Stimulated activated CD4-positive, alpha-beta T cell treated with anti-CD3 and anti-CD28 coated beads, TNF-alpha, amount 100 ng/mL, for 48 hours (primary cell): ENCODE measurements at places on chromosomes 16 and 17.
A peak's percentile ranks its signal among the peaks of the same experiment; 100 is the strongest.

GRCh38 chr16:75058806-75059205 is 57.8 kb downstream of the LDHD start:
- DNase-seq: no peak

- DNase-seq: no peak
Observed at GRCh38 chr17:1197379-1197778, 17.6 kb upstream of the ABR start.

DNA sequence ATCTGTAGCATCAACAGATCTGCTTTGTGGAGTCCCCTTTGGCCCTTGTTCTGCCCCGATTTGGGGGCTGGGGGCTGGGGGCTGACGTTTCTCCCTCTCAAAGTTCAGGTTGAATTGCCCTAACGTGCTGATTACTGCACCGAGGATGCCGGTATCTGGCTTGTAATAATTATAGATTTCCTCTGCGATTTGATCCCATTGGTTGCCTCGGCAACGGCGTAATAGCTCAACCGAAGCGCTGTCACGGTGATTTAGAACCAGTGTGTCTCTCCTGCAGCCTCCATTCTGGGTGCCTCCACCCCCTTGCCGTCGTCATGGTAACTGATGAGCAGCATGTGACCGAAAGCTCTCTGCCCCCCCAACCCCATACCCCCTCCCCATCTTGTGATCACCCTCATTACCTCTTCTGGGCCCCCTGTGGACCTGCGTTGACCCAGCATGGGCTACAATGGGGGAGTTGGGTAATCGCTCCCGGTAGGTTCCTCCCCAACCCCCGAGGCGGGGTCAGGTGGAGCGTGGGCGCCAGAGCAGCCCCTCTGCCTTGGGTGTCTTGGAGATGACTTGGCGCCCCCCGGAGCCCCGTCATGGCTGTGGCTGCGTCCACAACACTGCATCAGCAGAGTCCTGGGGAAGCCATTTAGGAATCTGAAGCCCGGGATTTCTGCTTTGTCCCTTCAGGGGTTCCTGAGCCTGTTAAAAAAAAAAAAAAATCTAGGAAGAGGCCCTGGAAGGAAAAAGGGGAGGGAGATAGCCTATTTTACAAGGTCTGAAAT is 38.4 kb downstream of the ABAT start:
- no peak for DNase-seq

DNA sequence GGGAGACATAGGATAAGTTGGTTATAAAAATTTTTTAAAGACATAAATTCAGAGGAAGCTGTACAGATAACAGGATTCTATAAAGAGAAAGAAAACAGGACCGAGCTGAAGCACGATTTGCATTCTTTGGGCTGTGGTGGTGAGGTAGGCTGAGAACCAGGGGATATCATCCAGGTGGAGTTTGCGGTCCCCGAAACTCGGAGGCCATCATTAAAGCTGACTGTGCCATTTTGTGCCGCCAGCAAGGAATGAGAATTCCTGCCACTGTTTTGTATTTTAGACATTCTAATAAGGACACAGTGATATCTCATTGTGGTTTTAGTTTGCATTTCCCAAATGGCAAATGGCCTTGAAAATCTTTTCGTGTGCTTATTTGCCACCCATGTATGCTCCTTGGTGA is 197.9 kb downstream of the IRF8 start:
- no peak for DNase-seq

DNA sequence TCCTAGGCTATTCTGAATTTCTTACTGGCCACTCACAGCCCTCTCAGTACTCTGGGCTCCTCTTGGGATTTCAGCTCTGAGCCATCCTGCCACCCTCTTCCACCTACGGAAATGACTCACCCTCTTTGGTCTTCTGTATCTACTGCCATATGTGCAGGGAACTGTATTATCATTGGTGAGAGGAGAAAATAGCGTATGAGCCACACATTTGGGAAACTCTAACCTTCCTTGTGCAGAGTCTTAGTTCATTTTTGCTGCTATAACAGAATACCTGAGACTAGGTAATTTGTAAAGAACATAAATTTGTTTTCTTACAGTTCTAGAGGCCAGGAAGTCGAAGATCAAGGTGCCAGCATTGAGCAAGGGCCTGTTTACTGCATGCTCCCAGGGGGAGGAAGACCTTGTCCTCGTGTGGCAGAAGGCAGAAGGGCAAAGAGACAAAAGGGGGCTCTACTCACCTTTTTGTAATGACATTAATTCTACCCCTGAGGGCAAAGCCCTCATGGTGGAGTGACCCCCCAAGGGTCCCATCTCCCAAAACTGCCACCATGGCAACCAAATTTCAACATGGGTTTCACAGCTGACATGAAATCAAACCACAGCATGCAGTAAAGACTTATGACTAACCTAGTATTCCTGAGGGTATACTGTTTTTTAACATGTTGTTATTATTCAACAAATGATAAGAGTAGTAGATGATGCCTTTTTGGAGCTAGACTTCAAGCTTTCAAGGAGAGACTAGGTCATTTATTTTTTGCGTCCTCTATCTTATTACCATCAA is 191.8 kb downstream of the PRKCA start:
- no peak for DNase-seq

- DNase-seq: no peak
Observed at GRCh38 chr17:27832831-27833230, 32.5 kb upstream of the NOS2 start.

- DNase-seq: no peak
Observed at GRCh38 chr16:67843343-67843765, 1.2 kb downstream of the THAP11 start.

- no peak for DNase-seq
Observed at GRCh38 chr16:54208237-54208636, 78.3 kb downstream of the IRX3 start.

- peak; percentile 48 for DNase-seq
Observed at GRCh38 chr16:27169511-27170071, 33.7 kb upstream of the KDM8 start.

- no peak for DNase-seq
Observed at GRCh38 chr17:64061178-64061898, 40.9 kb upstream of the ICAM2 start.

DNA sequence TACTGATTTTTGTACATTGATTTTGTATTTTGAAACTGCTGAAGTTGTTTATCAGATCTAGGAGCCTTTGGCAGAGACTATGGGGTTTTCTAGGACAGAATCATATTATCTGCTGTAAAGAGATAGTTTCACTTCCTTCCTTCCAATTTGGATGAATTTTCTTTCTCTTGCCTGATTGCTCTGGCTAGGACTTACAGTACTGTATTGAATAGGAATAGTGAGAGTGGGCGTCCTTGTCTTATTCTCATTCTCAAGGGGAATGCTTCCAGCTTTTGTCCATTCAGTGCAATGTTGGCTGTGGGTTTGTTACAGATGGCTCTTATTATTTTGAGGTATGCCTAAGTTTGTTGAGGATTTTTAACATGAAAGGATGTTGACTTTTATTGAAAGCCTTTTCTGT is 290.1 kb downstream of the MAP2K4 start:
- no peak for DNase-seq

DNA sequence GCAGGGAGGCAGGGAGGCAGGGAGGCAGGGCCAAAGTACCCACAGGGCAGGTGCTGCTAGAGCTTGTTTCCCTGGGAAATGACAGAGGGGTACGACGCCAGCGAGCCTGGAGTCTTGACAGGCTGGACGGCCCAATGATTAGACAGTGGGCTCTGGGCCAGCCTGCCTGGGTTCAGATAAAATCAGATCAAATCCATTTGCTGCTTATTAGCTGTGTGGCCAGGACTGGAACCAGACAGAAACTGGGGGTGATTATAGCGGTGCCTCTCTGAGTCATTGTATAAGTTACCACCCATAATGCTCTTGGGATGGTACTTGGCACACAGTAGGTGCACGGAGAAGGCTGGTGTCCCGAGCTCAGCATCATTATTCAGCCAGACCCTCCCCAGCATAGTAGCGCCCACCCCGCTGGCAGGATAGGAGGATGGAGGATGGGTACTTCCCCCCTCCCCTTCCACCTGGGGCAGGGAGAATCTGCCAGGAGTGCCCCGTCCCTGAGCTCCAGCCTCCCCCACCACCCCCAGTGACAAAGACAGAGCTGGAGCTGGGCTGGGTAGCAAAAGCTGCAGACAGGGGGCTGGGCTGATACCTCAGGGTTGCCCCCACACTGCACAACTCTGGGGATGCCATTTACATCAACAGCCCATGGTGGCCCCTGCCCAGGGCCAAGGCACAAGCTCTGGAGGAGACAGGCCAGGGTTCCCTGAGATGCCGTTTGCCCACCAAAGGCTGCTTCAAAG is 77.6 kb upstream of the TNRC6C start:
- DNase-seq: no peak

GRCh38 chr17:9918804-9919352 is 13.8 kb upstream of the RCVRN start:
- DNase-seq: no peak

DNA sequence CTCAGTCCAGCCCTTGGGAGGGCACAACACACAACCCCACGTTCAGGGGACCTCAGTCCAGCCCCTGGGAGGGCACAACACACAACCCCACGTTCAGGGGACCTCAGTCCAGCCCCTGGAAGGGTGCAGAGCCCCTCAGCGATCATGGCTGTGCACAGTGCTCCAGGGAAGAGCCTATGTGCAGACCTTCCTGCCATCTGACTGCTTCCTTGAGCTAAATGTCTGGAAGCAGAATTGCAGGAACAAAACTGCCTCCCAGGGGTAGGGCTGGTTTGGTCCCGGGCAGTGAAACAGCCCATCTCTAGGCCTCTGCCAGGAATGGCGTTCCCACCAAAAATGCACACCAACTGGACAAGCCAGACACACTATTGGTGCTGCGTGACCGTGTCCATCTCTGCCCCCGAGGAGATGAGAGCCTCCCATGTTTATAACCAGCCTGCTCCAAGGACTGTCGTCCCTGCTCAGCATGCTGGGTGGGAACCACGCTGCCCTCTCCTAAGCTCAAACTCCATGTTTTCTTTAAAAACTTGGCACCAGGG is 44.0 kb downstream of the ZNF276 start:
- DNase-seq: no peak
